ENCODE measurements at places on chromosomes 2 and 18. TPM values are rescaled to one million over a fixed set of nuclear protein-coding genes. Genes with fewer than 3 reads are reported as not detected.
A peak's percentile ranks its signal among the peaks of the same experiment; 100 is the strongest.

GRCh38 chr2:237314198-237314597 lies 99.8 kb downstream of the COL6A3 start:
- no peaks in the 10 kb centered on the region for H3K36me3 ChIP-seq
- H3K27ac ChIP-seq, result no peak overlapping the region
- peaks cover 8% of the 10 kb centered on the region for H3K27me3 ChIP-seq
- H3K4me1 ChIP-seq, result no peaks in the 10 kb centered on the region
- H3K4me3 ChIP-seq, result no peak overlapping the region

- H3K27ac ChIP-seq, result no peak overlapping the region
- H3K4me3 ChIP-seq, result no peak overlapping the region
- H3K27me3 ChIP-seq, result no peaks in the 10 kb centered on the region
- no peak for DNase-seq
- H3K36me3 ChIP-seq, result no peaks in the 10 kb centered on the region
- no peaks in the 10 kb centered on the region for H3K4me1 ChIP-seq
These were observed 248.7 kb downstream of the RNF152 start for GRCh38 chr18:61643884-61644647.

DNA sequence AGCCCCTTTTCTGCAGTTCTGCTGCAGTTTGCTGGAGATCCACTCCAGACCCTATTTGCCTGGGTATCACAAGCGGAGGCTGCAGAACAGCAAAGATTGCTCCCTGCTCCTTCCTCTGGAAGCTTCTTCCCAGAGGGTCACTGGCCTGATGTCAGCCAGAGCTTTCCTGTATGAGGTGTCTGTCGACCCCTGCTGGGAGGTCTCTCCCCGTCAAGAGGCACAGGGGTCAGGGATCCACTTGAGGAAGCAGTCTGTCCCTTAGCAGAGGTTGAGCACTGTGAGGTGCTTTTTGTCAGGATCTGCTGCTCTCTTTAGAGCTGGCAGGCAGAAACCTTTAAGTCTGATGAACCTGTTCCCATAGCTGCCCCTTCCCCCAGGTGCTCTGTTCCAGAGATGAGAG lies 42.0 kb upstream of the MYL1 start:
- H3K27me3 ChIP-seq, result no peaks in the 10 kb centered on the region
- no peaks in the 10 kb centered on the region for H3K4me1 ChIP-seq
- DNase-seq, result no peak
- H3K27ac ChIP-seq, result no peak overlapping the region
- H3K4me3 ChIP-seq, result no peak overlapping the region
- H3K36me3 ChIP-seq, result no peaks in the 10 kb centered on the region

- H3K4me1 ChIP-seq, result peaks cover 5% of the 10 kb centered on the region
- no peak for DNase-seq
- H3K27me3 ChIP-seq, result no peaks in the 10 kb centered on the region
These were observed 12.6 kb downstream of the ITPRID2 start for GRCh38 chr2:181904022-181904632.

- no peak overlapping the region for H3K4me3 ChIP-seq
- H3K27me3 ChIP-seq, result no peaks in the 10 kb centered on the region
- H3K4me1 ChIP-seq, result no peaks in the 10 kb centered on the region
- H3K36me3 ChIP-seq, result no peaks in the 10 kb centered on the region
- DNase-seq, result no peak
These were observed 244.6 kb upstream of the ACVR2A start for GRCh38 chr2:147600223-147600622.

GRCh38 chr2:236940916-236941520 lies 144.7 kb upstream of the COPS8 start:
- no peak overlapping the region for H3K4me3 ChIP-seq
- H3K36me3 ChIP-seq, result no peaks in the 10 kb centered on the region

DNA sequence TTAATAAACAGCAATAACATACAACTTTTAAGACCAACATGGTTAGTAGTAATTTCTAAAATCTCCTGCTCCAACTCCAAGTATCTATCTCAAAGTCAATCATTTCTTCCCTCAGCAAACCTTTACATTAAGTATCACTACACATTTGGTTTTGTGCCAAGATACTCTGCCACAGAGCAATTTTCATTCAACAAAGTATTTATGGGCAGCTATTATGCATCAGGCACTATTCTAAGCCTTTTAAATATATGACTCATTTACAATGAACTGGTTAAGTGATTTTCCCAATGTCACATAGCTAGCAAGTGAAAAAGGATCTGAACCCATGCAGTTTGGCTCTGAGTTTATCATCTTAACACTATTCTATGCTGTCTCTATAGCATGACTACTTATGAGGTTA lies 264.3 kb downstream of the NOL4 start:
- no peak overlapping the region for H3K27ac ChIP-seq
- no peak overlapping the region for H3K4me3 ChIP-seq
- no peaks in the 10 kb centered on the region for H3K4me1 ChIP-seq
- no peaks in the 10 kb centered on the region for H3K36me3 ChIP-seq
- H3K27me3 ChIP-seq, result no peaks in the 10 kb centered on the region

DNA sequence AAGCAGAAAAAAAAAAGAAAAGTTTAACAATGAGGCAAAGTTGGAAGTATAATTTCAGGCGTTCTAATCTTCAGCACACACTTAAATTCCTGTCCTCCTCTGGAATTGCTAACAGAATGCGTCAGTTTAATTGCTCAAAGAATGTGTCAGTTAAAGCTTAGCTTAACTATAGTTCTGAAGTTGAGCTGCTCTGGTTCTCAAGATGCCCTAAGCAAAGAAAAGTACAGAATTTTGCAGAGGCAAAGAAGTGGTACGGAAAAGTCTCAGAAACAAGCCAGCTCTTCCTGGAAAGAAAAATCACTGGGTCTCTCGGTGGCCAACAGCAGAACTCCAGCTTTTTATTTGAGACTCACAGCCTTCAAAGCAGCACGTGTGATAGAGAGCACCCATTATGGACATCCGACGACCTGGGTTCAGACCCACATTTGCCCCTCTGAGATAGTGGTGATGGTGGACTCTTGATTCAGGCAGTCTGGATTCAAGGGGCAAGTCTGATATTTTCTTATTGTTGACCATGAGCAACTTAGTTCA lies 22.2 kb upstream of the MYO3B start:
- no peaks in the 10 kb centered on the region for H3K4me1 ChIP-seq
- H3K27ac ChIP-seq, result no peak overlapping the region
- no peaks in the 10 kb centered on the region for H3K36me3 ChIP-seq
- no peak for DNase-seq

GRCh38 chr18:42635378-42636048 lies 480.0 kb downstream of the RIT2 start:
- H3K4me3 ChIP-seq, result no peak overlapping the region
- H3K36me3 ChIP-seq, result no peaks in the 10 kb centered on the region

DNA sequence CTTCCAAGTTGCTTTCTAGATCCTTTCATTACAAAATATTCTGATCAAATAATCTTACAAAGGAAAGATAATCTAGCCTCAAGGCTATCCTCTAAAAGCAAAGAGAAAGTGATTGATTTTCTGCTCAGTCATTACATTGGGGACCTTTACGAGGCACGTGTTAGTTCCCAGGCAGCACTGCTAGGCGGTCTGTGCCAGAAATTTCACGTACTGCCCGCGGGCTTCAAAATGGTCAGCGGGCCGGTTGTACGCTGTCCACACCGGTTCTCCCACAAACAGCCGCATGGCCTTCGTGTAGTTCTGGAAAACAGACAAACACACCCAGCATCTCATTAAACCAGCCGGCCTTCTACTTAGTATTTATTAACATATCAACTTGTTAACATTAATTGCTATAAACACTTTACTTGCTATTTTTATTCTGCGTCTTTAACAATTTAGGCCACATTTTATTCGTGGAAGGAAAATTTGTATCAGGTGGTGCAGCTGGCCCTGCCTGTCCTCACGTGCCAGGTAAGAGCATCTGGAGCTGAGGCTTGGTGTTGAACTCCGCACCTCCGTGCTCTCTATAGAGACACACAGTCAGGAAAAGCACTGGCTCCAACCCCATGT lies 20.4 kb downstream of the ADI1 start:
- H3K4me3 ChIP-seq, result no peak overlapping the region
- no peaks in the 10 kb centered on the region for H3K4me1 ChIP-seq
- H3K27ac ChIP-seq, result no peak overlapping the region
- no peaks in the 10 kb centered on the region for H3K27me3 ChIP-seq
- no peak for DNase-seq

GRCh38 chr2:233331536-233331935 lies 22.8 kb upstream of the DGKD start:
- H3K4me1 ChIP-seq, result peaks cover 27% of the 10 kb centered on the region
- H3K27ac ChIP-seq, result peak overlapping the region; percentile 96
- H3K4me3 ChIP-seq, result peak overlapping the region; percentile 36
- H3K27me3 ChIP-seq, result peaks cover 2% of the 10 kb centered on the region

- no peak overlapping the region for H3K27ac ChIP-seq
- no peaks in the 10 kb centered on the region for H3K27me3 ChIP-seq
- peaks cover 55% of the 10 kb centered on the region for H3K4me1 ChIP-seq
- no peaks in the 10 kb centered on the region for H3K36me3 ChIP-seq
- no peak for DNase-seq
- H3K4me3 ChIP-seq, result no peak overlapping the region
These were observed 113.4 kb downstream of the HDAC4 start for GRCh38 chr2:239287461-239287860.

DNA sequence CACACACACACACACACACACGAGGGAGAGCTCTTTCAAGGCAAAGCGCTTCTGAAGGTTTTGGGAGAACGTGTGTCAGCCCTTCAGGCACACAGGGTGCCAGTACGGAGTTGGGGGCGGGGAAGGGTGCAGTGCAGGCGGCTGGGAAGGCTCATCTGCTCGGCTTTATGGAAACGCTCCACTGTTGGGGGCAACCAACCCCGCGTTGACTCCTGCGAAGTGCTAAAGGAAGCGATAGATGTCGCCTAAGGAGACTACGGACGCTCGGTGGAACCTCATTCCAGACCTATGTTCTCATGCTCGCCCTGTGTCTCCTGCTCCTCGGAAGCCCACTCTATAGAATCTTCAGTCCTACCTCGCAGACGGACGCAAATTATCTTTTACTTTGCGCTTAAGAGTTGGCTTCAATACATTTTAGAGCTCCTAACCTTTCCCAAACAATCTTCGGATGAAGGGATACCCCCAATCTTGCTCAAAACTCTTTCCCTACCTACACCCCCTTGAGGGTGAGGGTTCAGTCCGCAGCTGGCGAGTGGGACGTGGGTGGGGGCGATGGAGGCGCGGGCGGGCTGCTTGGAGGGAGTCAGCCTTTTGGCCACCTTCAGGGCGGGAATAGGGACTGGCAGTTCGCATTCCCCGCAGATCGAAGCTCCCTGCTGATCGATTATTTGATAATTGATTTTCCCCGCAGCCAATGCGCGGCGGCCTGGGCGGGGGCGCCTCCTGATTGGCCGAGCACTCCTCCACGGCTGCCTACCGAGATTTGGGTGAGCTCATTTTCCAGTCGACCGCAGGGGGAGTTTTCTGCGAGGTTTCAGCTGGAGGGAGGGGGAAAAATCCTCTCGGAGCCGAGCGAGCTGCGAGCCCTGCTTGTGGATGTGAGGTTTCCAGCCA lies 1.9 kb upstream of the MEIS1 start:
- H3K27ac ChIP-seq, result no peak overlapping the region
- H3K36me3 ChIP-seq, result no peaks in the 10 kb centered on the region
- peaks cover 9% of the 10 kb centered on the region for H3K27me3 ChIP-seq
- H3K4me3 ChIP-seq, result peak overlapping the region; percentile 60
- DNase-seq, result no peak

- H3K36me3 ChIP-seq, result no peaks in the 10 kb centered on the region
- H3K4me3 ChIP-seq, result no peak overlapping the region
- peak; percentile 42 for DNase-seq
- no peaks in the 10 kb centered on the region for H3K27me3 ChIP-seq
These were observed 76.0 kb downstream of the CD28 start for GRCh38 chr2:203782262-203782976.

GRCh38 chr2:27638037-27638637 lies 9.3 kb downstream of the GPN1 start:
- no peak overlapping the region for H3K4me3 ChIP-seq
- peak overlapping the region; percentile 32 for H3K27ac ChIP-seq
- H3K4me1 ChIP-seq, result no peaks in the 10 kb centered on the region
- peaks cover 16% of the 10 kb centered on the region for H3K36me3 ChIP-seq
- DNase-seq, result no peak

DNA sequence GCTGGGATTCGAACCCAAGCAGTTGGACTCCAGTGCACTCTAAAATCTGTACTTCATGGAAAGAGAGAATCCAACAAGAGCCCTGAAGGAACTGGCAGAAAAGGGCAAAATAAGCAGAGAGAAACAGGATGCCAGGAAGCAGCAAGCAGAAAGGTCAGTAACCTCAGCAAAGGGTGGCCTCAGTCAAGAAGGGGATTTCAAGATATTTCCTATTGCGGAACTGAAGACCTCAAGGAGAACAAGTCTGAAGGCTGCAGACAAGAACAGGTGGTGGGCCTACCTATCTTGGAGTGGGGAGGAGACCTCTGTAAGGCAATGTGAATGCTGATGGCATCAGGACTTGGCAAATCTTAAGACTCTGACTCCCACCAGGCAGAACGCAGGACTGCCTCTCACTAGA lies 20.1 kb upstream of the MREG start:
- H3K27ac ChIP-seq, result no peak overlapping the region
- no peak for DNase-seq
- peaks cover 4% of the 10 kb centered on the region for H3K4me1 ChIP-seq
- no peaks in the 10 kb centered on the region for H3K27me3 ChIP-seq
- no peaks in the 10 kb centered on the region for H3K36me3 ChIP-seq

DNA sequence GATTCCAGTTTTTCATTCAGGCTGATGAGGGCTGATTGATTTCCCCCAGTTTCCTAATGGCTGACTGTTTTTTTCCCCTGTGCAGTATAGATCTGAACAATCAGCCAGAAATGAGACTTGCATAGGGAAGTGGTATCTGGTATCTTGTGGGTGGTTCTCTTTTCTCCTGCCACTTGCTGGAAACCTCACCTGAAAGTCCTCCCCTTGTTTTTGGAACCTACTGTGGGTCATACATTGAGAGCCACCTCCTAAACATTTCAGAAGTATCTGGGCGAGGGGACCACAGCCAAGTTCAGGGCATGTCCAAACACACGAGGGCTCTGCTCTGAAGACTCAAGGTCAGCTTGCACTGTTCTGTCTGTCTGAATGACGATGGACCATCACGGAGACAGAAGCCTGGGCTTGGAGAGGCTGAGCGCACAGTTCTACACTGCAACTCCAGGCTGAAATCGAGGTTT lies 19.3 kb downstream of the ALPK2 start:
- H3K27ac ChIP-seq, result no peak overlapping the region
- DNase-seq, result no peak
- peaks cover 22% of the 10 kb centered on the region for H3K4me1 ChIP-seq
- no peaks in the 10 kb centered on the region for H3K27me3 ChIP-seq
- H3K36me3 ChIP-seq, result no peaks in the 10 kb centered on the region

DNA sequence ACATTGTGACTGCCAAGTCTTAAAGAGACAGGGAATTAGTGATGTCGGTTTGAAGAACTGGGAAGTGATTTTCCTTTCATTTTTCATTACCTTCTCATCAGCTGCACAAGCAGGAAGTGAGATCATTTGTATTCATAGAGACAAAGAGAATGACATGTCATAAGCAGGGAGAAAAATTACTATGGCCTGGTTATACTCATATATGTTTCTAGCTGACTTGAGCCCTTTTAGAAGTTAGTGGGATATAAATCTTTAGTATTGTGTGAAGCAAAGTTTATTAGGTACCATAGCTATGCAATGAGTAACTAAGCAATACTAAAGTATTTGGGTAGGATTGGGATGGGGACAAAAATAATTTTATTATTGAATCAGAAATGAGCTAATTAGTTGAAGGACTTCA lies 284.1 kb downstream of the PID1 start:
- no peak overlapping the region for H3K27ac ChIP-seq
- no peak for DNase-seq
- H3K27me3 ChIP-seq, result no peaks in the 10 kb centered on the region

The GKN1 gene
- total RNA-seq, result not detected

The CENPA gene
- 1.9 TPM for total RNA-seq

The C2orf78 gene
- not detected for total RNA-seq

The AGXT gene
- 0.88 TPM for total RNA-seq

The ADRA2B gene
- total RNA-seq, result 0.18 TPM

The NEUROD1 gene
- total RNA-seq, result not detected
